ENCODE measurements at places on chromosomes 6 and 20.

- no peak for DNase-seq
Observed at GRCh38 chr6:54588176-54588575, 258.4 kb upstream of the FAM83B start.

DNA sequence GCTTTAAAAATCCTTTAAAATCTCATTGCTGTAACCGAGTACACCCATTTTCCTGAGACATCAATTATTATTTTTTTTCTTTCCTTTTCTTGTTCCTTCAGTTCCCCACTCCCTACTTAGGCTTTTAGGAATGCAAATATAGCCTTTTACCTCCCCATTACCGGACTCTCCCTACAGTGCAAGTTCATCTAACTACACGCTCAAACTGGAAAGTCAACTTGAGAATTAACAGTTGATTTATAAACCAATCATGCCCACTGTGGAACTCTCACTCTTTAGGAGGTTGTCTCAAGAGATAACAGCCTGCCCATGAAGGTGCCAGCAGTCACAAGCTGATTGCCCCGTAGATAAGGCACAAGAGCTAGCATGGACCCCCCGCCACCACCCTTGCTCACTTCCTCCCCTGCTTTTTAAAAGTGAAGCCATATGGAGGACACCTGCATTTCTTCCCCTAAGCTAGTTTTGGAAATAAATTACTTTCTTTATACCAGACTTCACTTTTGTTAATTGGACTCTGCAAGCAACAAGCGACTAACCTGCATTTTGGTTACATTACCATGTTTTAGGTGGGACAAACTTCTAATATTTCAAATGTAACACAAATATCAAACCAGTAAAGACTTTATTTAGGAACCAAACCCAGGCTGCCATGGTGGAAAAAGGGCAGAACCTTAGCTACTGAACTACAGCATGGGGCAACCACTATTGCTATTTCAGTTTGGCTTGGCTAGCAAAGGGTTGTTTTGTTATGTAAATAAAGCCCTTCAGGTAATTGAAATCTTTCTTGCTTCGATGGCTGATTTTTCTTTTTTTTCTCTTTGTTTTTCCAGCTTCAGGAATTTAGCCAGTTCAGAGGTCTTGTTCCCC, 34.9 kb downstream of the UBD start:
- no peak for DNase-seq

- DNase-seq: no peak
Observed at GRCh38 chr20:8428988-8429387, 296.9 kb downstream of the PLCB1 start.

DNA sequence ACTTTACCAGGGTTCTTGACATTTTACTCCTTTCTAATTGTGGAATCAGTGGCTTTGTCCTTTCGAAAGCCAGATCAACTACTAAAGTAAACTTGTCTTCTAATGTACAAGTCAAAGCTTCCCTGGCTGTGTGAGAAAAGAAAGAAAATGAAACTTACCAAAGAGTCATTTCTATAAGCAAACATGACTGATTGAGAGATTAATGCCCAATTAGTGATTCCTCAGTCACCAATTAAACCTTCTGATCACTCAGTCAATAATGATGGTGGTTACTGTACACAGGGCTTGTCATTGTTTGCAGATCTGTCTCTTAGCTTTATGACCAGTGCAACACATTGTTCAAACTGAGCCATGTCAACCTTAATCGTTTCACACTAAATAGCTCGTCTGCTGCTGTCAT, 1168.4 kb upstream of the CITED2 start:
- DNase-seq: no peak

Measured in activated CD4-positive, CD25-positive, alpha-beta regulatory T cell (primary cell).